ENCODE measurements at places on chromosomes 3 and 15.

- no peak for DNase-seq
Observed at GRCh38 chr15:31296219-31296645, 30.4 kb upstream of the KLF13 start.

DNA sequence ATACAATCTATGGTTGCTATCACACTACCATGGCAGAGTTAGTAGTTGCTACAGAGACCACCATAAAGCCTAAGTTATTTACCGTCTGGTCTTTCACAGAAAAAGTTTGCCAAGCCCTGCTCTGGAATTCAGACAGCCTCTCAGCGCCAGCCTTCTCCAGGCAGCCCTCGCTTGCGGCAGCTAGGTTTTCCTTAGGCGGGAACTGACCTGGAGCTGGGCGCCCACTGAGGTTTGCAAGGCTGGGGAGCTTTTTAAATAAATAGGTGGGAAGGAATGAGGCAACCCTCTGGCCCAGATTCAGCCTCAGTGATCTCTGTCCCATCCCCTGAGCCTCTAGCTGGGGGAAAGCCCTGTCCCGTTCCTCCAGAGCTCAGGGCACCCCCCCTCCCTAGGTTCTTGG is 1.2 kb downstream of the CTSH start:
- no peak for DNase-seq

- no peak for DNase-seq
Observed at GRCh38 chr3:52498137-52499054, 3.3 kb downstream of the STAB1 start.

DNA sequence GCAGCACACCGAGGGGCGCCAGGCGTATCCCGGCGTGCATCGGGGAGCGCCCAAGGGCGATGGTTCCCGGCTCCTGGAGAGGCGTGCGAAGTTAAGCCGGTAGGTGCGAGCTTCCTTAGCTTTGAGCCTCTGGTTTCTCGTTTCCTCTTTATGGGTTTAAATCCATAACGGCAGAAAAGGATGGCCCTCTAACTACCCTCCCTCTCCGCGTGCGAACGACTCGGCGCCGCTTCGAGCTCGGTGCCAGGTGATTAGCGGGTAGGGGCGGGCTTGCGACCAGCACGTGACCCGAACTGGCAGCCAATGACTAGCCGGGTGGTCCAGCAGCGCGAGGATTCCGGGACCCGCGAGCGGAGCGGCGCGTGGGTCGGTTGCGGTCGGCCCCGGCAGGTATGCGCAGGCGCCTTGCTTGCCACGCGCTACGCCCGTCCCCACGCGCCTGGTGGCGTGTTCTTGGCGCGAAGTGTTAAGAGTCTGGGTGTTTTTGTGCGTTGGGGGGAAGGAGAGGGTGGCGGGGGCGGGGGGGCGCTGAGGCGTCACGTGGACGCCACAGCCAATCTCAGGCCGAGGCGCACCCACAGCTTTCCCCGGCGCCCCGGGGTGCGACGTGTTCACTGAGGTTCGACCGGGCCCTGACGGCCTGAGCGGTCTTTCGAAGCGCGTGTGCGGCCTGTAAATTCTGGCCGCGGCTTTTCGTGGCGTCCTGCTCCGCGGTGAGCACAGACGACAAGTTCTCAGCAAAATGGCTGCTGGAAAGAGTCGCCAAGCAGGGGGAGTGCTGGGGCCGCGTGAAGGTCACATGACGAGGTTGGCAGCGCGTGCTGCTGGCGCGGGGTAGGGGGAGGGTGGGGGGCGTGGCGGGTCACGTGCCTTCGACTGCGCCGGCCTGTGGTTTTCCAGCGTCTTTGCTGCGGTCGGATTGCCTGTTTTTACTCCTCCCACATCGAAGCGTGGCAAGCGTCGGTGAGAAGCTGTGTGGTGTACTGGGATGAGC is 38.7 kb upstream of the MGA start:
- peak; percentile 52 for DNase-seq

DNA sequence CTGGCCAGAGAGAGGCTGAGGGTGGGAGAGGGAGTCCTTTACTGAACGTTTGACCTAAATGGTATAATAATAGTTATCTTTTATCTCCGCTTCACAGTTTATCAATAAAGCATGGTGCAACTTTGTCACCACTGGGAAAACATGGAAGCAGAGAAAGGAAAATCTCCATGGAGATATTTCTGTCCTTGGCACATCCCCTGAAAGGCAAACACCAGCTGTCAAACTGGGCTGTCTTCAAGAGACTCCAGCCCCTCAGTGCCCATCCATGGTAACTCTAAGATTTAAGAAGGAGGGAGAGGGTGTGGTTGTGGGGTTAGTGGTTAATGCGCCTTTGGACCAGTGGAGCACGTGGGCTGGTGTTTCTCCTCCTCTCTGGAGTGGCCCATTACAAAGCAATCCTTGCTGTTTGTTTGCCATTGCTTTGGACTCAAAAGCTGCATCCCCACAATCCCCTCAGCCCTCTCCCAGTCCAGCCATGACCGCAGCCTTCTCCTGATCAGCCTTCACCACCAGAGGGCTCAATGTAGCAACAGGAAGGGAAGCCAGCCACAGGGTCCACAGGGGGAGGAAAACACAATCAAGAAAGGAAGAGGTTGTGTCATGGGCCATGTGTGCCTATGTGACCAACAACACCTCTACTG is 38.2 kb upstream of the FAM174B start:
- DNase-seq, result no peak

DNA sequence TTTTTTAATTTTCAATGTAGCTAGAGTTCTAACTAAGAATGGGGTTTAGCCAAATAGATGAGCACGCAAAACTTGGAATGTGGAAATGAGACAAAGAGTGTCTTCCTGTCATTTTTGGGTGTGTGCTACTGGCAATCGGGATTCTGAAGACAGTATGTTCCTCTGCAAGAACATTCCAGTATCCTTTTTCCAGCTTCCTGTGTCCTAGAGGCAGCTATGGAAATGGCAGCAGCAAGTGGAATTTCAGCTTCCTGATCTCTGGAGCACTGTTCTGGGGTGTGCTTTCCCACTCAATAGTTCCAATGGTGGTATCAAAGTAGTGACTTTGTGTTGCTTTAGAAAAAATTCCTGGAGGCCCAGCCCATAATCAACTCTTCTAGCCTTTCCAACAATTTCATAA is 642.9 kb upstream of the KCNMB2 start:
- DNase-seq, result no peak

GRCh38 chr3:21826416-21826815 is 75.4 kb upstream of the ZNF385D start:
- no peak for DNase-seq

DNA sequence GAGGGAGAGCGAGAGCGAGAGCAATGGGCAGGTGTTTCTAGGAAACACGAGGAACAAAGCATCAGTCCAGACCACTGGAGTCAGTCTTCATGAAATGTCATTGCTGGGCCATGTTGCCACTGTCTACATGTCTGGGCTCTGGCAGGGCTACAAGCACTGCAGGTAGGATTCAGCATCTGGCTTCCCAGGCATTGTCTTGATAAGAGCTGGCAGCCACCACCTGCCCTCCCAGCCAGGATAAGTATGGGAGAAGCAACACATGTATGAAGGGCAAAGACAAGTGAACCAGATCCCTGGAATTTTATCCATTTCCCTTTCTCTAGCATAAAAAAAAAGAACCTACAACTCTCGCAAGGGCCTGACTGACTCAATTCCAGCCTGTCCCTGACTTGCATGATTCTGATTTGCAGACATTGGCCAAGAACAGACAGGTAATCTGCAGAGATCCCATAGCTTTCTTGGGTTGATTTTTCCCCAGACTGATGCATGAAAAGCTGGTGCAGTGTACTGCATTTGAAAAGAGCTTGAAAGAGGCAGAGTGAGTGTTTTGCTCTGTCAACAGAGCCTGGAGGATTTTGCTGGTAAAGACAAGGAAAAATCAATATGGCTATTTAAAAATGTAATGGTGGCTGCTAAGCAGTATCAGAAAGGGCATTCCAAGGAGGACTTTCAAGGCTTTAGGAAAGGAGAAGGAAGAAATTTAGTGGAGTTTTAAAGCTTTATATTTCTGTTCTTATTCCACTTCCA is 157.2 kb upstream of the MYRIP start:
- DNase-seq, result no peak

GRCh38 chr15:68330901-68331300 is 53.4 kb downstream of the FEM1B start:
- no peak for DNase-seq

DNA sequence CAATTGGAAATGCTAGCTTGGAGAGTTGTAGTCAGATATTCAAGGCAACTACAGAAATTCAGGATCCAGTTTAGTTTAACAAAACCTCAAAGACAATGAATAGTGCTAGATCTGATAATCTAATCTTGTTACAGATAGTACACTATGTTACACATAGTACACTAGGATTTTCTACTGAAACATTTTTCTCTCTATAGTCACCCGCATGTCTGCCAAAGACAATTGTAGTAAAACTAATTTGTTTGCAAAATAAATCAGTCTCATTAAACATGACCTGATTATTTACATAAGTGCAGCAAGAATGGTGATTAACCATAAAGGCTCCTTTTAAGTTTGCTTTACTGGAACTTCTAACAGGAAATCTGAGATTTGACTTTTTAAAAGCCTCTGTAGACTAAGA is 52.0 kb downstream of the ILDR1 start:
- DNase-seq, result no peak

- DNase-seq, result no peak
Observed at GRCh38 chr3:31294430-31295149, 238.1 kb upstream of the STT3B start.

- DNase-seq, result no peak
Observed at GRCh38 chr3:34463414-34463813, 665.0 kb downstream of the PDCD6IP start.

DNA sequence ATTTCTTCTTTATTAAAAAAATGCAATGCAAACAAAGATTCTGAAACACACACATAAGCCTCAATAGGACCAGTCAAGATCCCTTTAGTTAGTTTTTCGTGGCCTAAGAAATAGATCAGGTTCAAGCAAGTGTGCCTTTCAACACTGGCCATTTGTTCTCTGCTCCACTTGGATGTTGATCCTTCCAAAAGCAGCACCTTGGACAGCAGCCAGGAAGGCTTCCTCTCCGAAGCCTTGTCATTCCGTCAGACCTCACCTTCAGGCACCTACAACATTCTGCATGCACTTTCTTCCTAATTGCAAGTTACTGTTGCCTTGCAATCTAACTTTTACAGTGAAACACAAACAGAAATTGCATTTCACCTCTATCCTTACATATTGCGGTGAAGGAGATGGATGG is 155.9 kb upstream of the FEZF2 start:
- no peak for DNase-seq

- no peak for DNase-seq
Observed at GRCh38 chr15:89195836-89196235, 25.5 kb downstream of the RLBP1 start.

GRCh38 chr3:46065294-46065705 is 38.0 kb upstream of the XCR1 start:
- DNase-seq, result peak; percentile 77

DNA sequence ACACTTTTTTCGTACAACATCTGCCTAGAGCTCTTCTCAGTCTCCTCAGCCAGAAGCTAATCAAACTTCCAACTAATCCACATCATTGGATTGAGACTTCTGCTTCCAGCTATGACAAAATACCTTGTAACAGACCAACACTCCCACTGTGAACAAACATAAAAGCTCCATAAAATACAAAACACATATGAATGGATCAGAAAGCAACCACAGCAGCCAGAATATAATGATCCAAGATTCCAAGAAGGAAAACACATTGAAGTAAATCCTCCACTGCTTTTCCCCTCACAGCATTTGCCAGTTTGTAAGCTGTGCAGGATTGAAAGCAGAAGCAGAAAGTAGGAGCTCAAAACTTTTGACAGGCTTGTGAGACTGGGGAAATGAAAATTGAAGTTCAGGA is 863.2 kb downstream of the TUSC7 start:
- no peak for DNase-seq

DNA sequence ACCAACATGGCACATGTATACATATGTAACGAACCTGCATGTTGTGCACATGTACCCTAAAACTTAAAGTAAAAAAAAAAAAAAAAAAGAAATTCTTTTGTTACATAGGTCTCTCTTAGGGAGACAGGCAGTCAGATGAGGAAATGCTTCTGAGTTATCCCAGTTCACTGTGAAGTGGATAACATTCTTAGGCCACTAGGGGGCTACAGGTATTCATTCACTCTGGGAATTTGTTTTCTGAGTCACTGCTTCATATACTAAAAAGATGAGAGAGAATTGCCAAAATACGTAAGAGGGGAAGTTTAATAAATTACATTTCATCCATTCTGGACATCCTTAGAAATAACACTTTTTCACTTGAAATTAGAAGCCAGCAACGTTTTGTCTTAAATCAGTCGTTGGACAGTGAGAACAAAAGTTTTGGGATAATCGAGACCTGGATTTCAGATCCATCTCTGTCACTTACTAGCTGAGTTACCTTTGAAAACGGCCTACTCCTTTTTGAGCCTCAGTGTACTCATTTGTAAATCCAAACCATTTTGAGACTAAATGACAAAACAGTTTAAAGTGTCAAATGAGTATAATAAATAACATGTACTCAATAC is 738.4 kb upstream of the ALCAM start:
- DNase-seq, result no peak

- DNase-seq, result no peak
Observed at GRCh38 chr3:187669675-187670504, at the start of gene SST. SST (minus strand) TSS chr3:187670394; CDS start chr3:187670291, 103 bp downstream.

- DNase-seq, result no peak
Observed at GRCh38 chr15:51973220-51973619, 1.6 kb upstream of the LEO1 start.

GRCh38 chr3:129989414-129989813 is 14.9 kb downstream of the TRH start:
- DNase-seq, result no peak

DNA sequence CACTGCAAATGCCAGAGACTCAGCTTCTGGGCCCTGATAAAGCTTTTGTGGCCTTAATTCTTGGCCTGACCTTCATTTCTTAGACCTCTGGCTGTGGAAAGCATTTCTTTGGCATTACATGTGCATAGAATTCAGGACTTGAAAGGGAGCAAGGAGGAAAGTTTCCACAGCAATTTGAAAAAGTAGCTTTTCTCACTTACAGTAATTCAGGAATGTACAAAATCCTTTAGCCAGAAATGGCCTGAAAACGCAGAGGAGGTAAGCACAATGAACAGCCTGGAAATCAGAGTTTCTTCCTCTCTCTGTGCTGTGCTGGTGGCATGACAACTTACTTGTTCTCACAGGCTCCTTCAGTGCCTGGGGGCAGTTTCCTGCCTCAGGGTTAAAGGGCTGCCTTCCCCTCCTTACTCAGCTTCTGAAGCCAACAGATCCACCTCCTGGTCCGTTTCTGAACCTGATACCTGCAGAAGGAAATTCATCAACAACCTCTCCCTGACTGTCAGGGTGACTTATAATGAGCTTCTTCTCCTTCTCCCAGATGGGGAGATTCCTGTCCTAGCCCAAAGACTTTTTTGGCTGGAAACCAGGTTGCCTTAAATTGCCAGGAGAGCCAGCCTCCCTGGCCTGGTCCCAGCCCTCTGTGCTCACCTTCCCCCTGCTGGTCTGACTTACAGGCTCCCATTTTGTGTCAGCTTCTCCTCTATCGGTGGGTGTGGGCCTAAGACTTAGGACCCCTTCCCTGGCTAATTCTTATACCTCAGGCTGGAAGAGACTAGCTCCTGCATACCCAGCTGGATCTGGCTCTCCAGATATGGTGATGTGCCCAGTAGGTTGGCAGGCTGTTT is 102.3 kb downstream of the MYRIP start:
- no peak for DNase-seq

- no peak for DNase-seq
Observed at GRCh38 chr3:112364291-112364690, 31.3 kb downstream of the CD200 start.
